Stimulated activated CD4-positive, alpha-beta T cell treated with anti-CD3 and anti-CD28 coated beads, Interleukin-15, amount 100 ng/mL, for 24 hours (primary cell): ENCODE measurements at places on chromosomes 3 and 15.

DNA sequence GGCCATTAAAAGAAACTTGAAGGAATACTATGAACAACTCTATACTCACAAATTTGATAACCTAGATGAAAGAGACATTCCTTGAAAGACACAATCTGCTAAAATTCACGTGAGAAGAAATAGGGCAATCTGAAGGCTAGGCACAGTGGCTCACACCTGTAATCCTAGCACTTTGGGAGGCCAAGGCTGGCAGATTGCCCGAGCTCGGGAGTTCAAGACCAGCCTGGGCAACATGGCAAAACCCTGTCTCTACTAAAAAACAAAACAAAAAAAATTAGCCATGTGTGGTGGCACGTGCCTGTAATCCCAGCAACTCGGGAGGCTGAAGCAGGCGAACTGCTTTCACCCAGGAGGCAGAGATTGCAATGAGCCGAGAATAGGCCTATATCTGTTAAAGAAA is 104.8 kb downstream of the HES1 start:
- no peak for DNase-seq

DNA sequence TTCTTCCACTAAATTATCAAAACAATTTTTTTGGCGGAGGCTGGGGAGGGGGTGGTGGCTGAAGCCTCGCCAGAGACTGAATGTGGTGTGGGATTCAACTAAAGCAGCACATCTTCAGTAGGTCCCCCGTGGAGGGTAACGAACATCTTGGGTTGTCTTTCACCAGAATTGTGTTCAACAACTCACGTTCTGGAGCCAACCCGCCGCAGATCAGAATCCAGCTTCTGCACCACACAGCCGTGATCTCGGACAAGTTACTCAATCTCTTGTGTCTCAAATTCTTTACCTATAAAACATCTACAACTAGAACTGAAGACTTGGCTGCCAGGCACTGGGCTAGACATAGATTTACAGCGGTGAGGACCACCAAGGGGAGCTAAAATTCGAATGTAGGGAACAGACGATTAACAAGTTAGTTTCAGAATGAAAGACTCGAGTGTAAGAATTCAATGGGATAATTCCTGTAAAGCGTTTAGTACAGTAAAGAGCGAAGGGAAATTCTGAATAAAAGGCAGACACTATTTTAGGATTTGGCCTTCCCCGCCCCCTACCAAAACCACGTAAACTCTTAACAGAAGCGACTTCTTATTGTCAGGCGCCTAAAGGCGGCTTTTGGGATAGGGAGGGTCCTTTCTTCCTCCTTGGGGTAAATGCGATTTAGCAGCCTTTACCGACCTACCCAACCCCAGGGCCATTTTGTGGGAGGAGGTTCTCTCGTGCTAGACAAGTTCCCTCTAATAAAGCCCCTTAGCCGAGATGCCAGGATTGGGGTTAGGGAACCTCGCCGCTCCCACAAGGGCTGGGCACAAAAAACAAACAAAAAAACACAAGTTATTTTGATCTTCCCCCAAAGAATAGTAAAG is 697 bp upstream of the RAB5A start:
- DNase-seq: peak; percentile 13

DNA sequence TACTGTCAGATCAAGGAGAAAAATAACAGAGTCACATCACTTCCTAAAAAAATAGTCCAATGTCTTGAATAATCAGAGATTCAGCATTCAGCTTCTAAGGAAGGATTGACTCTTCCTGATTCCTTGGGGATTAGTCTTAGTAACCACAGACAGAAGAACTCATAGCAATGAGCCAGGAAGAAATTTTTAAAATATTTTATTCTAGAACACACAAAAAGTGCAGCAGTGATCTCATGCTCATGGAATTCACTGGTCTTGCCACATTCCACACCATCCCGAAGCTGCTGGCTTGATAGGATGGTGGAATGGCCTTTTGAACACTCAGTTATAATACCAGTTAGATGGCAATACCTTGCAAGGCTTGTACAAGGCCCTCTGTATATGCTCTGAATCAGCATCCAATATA is 43.0 kb upstream of the ABI3BP start:
- DNase-seq: no peak

DNA sequence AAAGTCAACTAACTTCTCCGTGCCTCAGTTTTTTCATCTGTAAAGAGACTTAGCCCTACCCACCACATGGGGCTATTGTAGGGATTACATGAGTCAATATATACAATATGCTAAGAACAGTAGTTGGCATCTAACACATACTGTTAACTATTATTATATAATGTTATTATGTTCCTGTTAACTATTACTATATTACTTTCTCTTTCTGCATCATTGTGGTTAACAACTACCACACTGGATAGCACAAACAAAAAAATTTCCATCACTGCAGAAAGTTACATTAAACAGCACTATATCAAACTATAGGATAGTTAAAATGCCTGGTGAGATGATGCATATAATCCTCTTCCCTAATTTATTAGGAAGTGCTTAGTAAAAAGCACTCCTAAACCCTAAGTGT is 23.7 kb downstream of the STAG1 start:
- no peak for DNase-seq

DNA sequence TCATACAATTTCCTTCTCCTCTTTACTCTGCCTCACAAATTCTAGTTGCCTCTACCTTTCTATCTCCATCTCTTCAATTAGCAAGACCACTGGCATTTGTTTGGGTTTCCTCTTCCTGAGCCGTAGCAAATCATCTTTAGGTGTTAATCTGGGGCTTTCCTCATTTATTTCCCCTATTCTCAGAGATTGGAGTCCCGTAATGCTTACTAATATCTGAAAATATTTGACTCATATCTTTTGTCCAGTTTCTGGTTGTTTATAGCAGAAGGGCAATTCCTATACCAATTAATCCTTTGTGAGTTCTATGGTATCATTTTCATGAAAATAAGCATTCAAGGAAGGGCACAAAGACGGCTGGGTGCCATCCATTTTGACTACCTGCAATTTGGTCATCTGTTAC is 103.7 kb downstream of the NR2E3 start:
- no peak for DNase-seq

GRCh38 chr3:37582086-37582485 is 279.6 kb upstream of the CTDSPL start:
- no peak for DNase-seq

GRCh38 chr15:57878573-57878972 is 172.1 kb downstream of the POLR2M start:
- no peak for DNase-seq

DNA sequence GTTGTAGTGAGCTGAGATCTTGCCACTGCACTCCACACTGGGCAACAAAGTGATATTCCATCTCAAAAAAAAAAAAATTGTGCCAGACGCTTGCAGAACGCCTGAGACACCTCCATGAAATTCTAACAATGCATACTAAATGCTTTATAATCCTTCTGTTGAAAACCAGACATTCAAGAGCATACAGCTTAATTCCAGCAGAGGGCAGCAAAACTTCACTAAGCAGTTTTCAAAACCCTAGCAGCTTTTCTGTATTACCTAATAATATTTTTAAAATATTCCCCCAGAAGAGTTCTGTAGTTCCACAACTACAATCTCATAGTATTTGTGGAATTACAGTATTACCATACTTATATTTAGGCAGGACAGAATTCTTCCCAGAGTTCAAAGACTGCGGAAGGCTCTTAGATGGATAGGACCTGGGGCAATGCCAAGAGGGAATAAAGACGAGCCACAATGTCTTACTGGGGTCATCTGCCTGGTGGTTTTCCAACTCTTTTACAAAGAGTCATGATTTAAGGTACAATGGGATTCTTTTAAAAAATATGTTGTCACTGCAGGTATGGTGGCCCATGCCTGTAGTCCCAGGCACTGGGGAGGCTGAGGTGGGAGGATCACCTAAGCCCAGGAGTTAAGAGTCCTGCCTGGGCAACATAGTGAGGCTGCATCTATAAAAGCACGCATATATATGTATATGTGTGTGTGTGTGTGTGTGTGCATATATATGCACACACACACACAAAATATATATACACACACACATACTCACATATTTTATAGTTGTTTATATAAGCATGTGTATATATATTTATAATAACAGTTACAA is 19.6 kb upstream of the TASOR start:
- peak; percentile 42 for DNase-seq

- DNase-seq: no peak
Observed at GRCh38 chr15:49171790-49172189, 1.7 kb downstream of the GALK2 start.

- no peak for DNase-seq
Observed at GRCh38 chr15:89330119-89330518, 4.5 kb downstream of the POLG start.

- DNase-seq: no peak
Observed at GRCh38 chr3:102449341-102449740, 14.5 kb downstream of the ZPLD1 start.

DNA sequence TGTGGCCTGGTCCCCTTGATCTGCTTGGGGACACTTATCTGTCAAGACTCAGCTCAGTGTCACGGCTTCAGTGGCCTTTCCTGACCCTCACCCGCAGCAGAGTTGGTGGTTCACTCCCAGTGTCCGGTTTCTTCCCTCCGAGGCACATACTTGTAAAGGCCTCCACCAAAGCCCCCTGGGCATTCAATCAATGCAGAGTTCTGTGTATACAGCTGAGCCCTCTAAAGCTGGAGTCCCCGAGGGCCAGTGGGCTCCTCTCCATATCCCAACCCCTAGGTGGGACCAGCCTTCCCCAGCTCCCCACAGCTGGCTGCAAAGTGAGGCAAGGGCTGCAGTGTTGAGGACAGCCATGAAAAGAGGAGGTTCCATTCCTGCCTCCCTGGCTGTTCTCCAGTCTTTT is 70.9 kb upstream of the RGMA start:
- no peak for DNase-seq

DNA sequence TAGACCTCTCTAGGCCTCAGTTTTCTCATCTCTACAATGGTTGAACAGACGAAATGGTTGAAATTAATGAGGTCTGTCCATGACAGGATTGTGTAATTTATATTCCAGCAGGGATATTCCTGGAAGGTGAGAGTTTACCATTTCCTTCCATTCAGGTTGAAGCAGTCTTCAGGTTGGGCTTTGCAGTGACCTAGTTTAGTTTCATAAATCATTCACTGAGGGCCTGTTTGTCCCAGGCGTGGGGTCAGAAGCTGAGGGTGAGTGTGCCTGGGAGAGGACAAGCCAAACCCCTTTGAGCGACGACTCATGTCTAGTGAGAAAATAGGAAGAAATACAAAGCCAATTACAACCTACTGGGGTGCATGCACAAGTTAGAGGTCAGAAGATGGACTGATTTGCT is 57.2 kb upstream of the CACNA2D3 start:
- DNase-seq: no peak

DNA sequence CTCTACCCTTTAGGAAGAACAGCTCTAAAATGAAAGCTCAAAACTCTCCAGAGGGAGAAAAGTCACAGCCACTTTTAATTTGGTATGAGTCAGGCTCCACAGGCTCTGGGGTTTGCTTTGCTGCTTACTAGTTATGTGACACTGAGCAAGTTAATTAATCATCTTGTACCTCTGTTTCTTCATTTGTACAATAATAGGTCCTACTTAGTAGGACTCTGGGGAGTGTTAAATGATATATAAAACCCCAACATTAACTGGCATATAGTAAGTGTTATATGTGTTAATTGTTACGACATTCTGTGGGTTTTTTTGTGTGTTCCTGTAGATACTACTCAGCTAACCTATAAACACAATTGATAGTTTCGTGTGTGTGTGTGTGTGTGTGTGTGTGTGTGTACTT is 6.6 kb downstream of the ACKR2 start:
- no peak for DNase-seq

- no peak for DNase-seq
Observed at GRCh38 chr3:108897883-108898282, 55.8 kb downstream of the GUCA1C start.

- DNase-seq: no peak
Observed at GRCh38 chr3:78736863-78737262, 1030.9 kb downstream of the ROBO1 start.

DNA sequence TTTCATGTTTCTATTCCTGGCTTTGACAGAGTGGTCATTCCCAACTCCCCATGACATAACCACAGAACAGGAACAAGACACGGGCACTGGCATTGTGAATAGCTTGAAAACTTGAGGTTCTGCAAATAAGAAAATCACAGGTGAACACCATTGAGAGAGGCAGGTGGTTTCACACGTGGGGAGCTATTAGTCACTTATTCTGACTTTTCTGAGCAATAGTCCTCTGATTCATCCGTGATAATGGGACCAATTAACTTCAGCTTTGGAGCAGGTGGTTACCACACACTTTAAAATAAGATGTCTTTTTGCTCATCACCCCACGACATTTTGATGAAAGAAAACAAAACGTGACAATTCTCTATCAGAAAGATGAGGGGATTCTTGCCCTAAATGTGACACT is 224.7 kb downstream of the KLF13 start:
- peak; percentile 21 for DNase-seq

DNA sequence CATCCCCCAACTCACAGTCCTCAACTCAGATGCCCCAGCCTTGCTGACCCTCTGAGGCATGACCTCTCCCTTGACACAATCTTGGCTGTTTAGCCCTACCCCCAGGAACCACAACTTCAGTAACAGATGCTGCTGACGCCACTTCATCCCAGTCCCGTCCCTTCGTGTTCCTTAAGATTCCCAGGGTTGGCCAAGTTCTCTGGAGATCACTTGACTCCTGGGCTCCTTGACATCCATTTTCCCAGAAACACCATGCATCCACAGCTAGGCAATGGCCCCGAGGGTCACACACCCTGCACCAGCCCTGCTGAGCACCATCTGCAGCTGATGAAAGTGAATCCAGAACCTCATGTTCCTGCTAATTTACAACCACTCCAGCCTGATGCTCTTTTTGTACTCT is 6.9 kb downstream of the RTP2 start:
- DNase-seq: no peak

- DNase-seq: no peak
Observed at GRCh38 chr3:180828723-180829408, 83.6 kb upstream of the FXR1 start.

- no peak for DNase-seq
Observed at GRCh38 chr3:115671761-115672455, 48.6 kb downstream of the GAP43 start.

DNA sequence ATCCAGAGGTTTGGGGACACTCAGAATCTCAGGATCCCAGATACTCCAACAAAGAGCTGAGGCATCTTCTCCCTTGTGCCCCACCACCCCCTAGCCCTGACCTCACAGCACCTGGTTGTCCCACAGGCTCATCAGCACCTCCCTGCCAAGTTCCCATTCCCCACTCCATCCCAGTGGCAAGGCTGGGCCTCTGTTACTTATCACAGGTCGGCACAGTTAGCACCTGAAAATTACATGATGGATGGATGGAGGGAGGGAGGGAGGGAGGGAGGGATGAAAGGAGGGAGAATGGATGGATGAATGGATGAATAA is 12.8 kb downstream of the MYL3 start:
- DNase-seq: no peak

- DNase-seq: no peak
Observed at GRCh38 chr3:136141291-136141785, 54.8 kb downstream of the MSL2 start.

- DNase-seq: no peak
Observed at GRCh38 chr3:52838561-52839267, 3.9 kb upstream of the MUSTN1 start.

GRCh38 chr15:59013246-59013873 is 25.9 kb downstream of the RNF111 start:
- no peak for DNase-seq

GRCh38 chr3:27345959-27346865 is 23.0 kb downstream of the NEK10 start:
- no peak for DNase-seq
